BE2C (cell line): ENCODE measurements at places on chromosomes 5 and 9.

DNA sequence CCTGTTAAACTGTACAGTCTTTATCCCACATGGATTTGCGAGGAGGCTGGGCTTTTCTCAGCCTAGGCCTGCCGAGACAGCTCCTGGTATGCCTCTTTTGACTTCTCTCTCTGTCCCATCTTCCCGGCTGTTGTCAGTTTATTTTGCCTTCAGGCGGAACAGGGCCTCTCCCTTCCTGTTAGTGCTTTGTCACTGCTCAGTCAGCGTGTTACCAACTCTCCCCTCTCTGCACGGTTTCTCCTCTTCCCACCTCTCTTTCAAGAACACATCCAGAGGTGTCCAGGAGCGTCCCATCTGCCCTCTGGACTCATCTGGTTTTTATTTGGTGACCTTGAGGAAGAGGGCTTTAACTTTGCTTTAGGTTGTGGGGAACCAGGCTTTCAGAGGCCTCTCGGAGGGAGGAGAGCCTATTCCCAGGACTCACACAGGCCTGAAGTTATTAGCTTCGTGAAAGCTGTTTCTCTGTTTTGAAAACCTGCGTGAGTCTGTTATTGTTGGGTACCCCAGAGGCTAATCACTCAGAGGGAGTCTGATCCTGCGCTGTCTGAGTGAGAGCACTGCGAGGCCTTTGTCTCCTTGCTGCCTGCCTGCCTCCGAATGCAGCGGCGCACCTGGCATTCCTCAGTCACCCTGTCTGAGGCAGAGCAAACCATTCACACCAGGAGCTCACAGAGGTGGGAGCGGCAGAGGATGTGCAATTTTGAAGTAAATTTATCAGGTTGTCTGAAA lies 234.4 kb upstream of the MPDZ start:
- no peak for DNase-seq

DNA sequence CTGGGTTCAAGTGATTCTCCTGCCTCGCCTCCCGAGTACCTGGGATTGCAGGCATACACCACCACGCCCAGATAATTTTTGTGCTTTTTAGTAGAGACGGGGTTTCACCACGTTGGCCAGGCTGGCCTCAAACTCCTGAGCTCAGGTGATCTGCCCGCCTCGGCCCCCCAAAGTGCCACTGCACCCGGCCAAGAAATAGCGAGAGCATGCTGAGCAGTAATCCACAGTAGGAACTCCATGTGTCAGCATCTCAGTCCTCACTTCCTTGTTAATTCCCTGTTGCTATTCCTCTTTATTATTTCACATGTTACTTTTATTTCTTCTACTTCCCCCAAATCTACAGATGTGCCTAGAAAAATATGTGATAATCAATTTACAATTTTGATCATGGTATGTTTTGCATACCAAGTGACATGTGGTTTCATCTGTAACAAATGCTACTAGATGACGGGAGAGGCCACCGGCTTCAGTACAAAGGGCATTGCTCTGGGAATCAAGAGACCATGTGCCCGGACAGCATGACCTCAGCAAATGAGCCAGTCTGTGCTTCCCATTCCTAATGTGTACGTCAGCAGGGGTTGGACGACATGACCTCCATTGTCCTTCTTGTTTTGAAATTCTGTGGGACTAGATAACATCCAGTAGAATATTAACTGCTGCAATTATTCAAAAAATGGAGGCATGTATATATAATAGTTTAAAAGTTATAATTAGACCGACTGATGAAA lies 61.6 kb downstream of the FNBP1 start:
- no peak for DNase-seq

DNA sequence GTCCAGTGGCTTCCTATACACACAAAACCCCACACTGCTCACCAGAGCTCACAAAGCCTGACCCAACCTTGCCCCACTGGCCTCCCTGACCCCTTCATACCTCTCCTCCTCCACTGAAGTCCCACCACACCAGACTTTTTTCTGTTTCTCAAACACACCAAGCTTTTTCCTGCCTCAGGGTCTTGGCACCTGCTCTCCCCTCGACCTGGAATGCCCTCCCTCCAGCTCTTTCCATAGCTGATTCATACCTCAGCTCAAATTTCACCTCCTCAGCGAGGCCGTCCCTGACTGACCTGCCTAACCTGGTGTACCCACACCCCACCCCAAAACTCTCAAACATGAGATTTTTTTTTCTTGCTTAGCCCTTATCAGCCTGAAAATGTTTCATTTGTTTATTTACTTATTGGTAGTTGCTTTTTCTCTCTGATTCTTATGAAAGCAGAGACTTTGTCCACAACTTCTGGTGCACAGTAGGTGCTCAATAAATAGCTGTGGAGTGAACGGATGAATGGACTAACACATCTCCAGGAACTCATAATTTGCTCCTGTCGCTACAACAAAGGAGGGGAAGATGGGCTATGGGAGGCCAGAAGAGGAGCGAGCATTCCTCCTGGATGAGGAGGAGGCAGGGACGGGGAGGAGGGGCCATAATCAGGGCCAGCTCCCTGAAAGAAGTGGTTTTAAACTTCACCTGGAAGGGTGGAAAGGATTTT lies 84.3 kb downstream of the SH3TC2 start:
- DNase-seq = no peak

DNA sequence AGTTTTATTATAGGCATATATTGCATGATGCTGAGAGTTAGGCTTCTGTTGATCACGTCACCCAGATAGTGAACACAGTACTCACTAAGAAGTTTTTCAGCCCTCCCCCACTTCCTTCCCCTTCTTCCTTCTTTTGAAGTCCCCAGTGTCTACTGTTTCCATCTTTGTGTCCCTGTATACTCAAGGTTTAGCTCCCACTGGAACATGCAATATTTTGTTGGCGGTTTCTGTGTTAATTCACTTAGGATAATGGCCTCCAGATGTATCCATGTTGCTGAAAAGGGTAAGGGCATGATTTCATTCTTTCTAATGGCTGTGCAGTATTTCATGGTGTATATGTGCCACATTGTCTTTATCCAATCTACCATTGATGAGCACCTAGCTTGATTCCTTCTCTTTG lies 764.3 kb downstream of the MTRR start:
- no peak for DNase-seq

- no peak for DNase-seq
Observed at GRCh38 chr5:100691548-100691947, 156.4 kb downstream of the FAM174A start.

DNA sequence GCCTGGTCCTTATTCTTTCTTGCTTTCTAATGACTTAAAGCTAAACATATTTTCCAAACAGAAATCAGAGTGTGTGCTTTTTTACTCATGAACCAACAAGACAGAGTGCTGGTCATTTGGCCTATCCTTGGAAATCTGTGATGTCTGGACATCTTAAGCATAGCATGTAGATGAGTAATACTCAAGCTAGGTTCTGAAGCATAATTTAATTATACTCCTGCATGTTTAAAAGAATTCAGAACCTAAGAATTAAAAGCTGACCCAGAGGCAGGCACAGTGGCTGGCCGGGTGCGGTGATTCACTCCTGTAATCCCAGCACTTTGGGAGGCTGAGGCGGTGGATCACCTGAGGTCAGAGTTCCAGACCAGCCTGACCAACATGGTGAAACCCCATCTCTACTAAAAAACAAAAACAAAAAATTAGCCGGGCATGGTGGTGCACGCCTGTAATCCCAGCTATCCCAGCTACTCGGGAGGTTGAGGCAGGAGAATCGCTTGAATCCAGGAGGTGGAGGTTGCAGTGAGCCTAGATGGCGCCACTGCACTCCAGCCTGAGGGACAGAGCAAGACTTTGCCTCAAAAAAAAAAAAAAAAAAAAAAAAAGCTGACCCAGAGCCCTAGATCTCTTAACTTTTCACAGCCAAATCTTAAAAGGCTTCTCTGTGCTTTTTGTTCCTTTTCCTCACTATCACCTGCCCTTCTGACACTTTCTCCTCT lies 16.2 kb upstream of the TJP2 start:
- peak; percentile 30 for DNase-seq

GRCh38 chr9:134318481-134318891 lies 7.8 kb upstream of the RXRA start:
- DNase-seq = no peak

DNA sequence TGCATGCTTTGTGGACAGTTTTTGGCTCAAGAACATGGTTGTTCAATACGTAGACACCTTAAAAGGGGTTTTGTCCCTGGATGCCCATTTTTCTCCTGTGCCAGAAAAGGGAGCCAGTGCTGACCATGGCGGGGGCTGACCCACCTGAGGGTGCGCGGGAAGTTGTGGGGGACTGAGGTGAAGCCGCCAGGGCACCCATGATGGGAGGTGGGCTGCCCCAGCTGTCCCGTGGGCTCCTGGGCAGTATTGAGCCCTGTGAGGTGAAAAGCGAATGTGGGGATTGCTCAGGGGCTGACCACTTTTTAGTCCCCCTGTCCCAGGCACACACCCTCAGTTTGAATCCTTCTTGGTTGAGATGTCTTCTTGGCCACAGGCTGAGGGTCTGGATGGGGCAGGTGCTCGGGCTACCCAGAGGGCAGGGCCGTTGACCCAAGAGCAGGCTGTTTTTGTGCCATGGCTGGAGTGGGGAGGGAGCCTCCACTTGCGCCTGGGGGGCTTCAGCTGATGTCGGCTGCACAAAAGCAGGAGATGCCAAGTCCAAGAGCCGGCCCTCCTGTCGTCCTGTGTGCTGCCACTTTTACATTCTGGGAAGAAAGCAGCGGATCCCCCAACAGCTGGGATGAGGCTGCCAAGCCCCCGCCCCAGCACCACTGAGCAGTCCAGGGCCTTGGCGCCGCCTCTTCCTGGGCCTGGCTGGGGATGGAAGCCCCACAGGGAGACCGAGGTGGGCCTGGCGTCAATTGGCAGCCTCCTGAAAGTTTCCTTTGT lies 120.1 kb downstream of the WNK2 start:
- no peak for DNase-seq

DNA sequence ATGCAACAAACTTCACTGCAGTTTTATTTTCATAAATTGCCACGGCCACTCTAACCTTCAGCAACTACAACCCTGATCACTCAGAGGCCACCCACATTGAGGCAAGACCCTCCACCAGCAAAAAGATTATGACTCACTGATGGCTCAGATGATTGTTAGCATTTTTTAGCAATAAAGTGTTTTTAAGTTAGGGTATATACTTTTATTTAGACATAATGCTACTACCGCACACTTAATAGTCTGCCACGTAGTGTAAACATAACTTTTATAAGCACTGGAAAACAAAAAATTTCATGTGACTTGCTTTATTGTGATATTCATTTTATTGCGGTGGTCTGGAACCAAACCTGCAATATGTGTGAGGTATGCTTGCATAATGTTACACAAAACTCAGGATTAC lies 257.9 kb downstream of the ZSWIM6 start:
- DNase-seq = no peak

DNA sequence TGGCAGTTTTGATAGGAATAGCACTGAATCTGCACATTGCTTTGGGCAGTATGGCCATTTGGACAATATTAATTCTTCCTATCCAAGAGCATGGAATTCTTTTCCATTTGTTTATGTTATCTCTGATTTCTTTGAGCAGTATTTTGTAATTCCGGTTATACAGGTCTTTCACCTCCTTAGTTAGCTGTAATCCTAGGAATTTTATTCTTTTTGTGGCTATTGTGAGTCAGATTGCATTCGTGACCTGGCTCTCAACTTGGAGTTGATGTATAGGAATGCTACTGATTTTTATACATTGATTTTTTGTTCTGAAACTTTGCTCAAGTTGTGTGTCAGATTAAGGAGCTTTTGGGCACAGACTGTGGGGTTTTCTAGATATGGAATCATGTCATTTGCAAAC lies 24.0 kb downstream of the TMEM161B start:
- no peak for DNase-seq

GRCh38 chr5:56088967-56089829 lies 94.4 kb upstream of the IL6ST start:
- DNase-seq = no peak

DNA sequence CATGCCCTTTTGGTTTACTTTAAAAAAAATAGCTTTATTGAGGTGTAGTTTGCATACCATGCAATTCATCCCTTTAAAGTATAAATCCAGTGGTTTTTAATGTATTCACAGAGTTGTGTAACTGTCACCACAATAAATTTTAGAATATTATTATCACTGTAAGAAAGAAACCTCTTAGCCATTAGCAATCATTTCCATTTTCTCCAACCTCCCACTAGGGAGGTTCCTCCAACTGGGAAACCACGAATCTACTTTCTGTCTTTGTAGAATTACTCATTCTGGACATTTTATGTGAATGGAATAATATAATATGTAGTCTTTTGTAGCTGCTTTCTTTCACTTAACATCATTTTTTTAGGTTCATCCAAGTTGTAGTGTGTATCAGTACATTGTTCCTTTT lies 43.5 kb downstream of the UNC13B start:
- no peak for DNase-seq

- no peak for DNase-seq
Observed at GRCh38 chr9:21002040-21002439, 29.4 kb downstream of the HACD4 start.

GRCh38 chr5:109574985-109575384 lies 114.7 kb upstream of the MAN2A1 start:
- DNase-seq = no peak

DNA sequence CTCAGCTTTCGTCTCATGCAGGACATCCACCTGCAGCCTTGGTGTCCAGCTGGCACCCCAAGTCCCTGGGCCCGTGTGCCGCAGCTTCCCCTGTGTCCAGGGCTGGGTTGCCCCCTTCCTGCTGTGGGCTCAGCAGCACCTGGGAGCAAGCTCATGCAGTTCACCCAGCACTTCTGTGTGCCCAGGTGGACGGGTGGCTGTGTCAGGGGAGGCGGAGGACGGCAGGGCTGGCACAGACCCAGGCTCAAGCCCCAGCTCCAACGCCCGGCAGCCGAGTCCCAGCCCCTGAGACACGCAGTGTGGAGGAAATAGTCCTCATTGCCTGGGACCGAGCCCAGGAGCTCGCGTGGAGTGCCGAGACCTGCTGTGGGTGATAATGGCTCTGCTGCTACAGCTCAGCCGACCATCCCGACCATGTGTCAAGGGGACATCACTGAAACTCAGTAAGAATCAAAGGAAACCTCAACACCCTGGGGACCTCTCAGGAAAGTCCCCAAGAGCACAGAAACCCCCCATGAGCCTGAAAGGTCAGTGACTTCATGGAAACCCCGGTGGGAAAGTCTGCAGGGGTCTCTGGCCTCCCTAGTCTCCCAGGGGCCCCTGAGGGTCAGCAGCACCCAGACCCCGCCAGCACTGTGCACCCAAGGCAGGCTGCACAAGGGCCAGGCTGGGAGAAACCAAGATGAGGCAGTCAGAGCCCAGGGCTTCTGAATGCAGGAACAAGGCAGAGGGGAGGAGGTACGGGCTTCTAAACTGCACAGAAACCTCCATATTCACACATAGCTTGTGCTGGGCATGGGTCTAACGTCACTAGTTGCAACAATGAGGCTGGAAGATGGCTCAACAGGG lies 38.8 kb downstream of the LPCAT1 start:
- no peak for DNase-seq
